ENCODE measurements at places on chromosomes 3 and 15.

- DNase-seq, result no peak
Measured at GRCh38 chr3:130773366-130773765, 26.7 kb upstream of the PIK3R4 start.

GRCh38 chr15:57290187-57290586, 86.1 kb upstream of the CGNL1 start:
- DNase-seq, result no peak

DNA sequence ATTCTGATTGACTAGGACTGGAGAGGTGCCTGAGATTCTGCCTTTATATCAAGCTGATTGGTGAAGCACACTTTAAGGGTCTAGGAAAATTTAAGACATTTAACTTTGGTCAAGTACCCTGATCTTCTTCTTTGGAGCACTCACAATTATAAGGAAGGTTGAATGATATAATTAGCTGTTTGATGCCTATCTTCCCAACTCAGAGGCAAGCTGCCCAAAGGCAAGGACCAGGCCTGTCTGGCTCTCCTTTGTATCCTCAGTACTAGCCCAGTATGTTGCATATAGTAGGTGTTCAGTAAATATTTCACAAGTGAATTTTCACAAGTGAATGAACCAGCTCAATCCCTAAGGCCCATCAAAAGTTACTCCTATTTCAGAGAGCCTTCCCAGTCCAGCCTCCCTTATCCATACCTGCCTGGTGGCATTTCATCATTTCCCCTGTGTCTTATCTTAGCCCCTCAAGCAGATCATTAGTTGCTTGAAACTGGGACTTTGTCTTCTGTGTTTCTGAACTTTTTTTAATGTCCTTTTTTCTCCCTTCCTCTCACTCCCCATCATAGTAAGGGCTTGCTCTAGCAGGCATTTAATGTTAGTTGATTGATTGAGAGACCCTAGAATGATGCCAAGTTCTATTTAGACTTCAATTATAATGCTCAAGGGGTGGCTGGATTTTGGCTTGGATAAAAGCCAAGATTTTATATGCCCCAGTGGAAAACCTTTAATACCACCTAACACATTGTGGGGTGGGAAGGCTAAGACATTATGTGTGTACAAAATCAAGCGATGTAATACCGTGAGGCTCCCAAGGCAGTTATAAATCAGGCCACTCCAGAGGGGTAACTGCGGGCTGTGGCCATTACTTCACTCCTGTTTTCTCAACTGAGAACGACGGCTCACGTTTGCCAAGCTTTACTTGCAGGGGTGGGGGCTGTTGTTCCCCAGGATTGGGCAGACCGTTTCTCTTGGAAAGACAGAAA, 43.2 kb upstream of the BOC start:
- peak; percentile 48 for DNase-seq

- no peak for DNase-seq
Measured at GRCh38 chr3:104768886-104769285, 597.8 kb upstream of the ALCAM start.

DNA sequence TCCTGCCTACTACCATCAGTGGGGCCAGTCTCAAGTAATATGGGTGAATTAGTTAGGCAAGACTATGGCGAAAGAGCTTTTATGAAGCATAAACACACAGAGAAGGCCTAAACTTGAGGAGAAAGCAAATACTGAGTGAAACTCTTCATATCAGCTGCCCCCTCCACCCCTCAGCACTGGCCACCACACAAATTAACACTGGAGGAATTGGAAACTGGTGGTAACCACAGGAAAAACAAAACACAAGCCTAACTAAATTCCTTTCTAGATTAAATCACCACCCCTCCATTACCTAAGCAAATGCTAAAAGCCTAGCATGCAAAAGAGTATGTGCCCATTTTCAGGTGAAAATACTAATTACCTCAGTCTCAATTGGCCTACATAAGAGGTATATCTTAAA, 774.7 kb upstream of the NECTIN3 start:
- DNase-seq, result no peak

DNA sequence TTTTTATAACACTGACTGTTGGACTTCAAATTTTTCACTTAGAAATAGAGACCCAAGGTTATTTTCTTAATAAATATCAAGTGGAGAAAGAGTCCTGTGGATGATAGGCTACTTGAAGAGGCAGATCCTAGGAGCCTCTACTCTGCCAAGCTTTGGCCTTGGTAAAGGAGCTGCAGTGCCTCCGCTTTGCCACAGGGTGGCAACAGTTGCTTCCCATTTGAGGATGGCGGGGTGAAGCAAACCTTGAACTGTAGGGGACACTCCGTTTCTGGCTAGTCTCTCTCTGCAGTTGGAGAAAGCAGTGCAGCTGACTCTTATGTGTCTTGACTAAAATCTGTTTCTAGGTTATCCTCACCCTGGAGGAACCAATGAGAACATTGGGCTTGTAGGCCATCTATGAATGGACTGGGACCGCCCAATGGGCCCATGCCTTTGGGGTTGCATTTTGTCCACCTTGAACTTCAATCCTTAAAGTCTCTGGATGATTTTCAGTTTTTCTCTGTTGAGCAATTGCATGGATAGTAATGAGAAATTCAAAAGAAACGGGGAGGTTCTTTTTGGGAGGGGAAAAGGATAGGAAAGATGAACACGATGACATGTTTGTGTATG, 9.8 kb downstream of the SCG5 start:
- DNase-seq, result peak; percentile 66
